ENCODE measurements at places on chromosomes 6 and 20.

DNA sequence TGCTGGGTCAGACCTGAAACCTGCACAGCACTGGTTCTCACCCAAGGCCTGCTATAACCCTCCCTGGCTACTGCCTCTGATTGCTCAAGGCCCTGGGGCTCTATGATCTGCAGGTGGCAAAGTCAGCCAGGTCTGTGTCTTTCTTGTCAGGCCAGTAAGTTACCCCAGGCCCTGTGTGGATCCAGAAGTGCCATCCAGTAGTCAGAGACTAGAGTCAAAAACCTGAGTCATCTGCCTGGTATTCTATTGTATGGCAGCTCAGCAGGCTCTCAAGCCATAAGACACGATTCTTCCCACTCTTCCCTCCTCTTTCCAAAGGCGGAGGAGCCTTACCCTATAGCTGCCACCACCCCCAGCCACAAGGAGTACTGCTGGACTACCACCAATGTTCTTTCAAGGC lies 593.0 kb downstream of the FRK start:
- DNase-seq, result no peak

DNA sequence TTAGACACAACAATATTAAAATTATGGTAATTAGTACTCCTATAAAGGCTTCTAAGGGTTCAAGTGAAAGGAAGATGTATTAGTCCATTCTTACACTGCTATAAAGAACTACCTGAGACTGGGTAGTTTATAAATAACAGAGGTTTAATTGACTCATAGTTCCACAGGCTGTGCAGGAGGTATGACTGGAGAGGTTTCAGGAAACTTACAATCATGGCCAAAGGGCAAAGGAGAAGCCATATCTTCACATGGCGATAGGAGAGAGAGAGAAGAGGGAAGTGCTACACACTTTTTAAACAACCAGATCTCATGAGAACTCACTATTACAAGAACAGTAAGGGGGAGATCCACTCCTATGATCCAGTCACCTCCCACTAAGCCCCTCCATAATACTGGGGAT lies 52.9 kb downstream of the TINAG start:
- DNase-seq, result no peak

DNA sequence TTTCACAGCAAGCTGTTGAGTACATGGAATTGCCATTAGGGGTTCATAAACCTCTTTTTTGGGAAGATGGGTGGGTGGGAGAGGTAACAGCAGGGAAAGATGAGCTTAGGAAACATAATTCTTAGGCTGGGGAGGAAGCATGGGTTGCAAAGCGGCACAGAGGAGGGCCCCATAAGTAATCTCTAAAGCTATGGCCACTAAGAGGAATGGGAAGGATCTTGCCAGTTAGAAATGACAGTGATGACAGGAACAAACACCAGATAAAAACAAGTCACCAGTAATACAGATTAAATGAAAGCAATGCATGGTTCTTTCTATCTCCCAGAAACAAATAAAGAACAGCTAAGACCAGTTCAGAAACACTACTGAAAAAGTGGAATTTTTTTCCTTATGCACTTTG lies 31.0 kb upstream of the PRELID3B start:
- DNase-seq, result no peak

GRCh38 chr6:42966571-42966970 lies 6.0 kb downstream of the GNMT start:
- DNase-seq, result no peak

GRCh38 chr6:116111552-116112528 lies 11.2 kb downstream of the NT5DC1 start:
- no peak for DNase-seq

DNA sequence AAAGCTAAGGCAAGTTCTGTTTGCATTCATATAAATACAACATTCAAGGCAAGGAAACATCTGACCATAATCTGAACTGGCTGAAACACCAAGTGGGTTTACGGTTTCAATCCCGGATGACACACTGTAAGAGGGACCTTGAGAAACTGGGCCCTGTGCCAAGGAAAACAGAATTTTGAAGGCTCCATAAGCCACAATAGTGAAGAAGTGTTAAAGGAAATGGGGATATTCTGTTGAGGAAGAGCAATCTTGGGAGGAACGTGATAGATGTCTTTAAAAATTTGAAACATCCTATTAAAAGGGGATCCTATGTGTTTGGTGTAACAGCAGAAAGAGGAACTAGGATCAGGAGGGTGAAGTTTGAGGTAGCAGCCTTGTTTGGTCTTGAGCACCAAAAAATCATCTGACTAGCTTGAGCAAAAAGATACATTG lies 82.4 kb upstream of the TAB2 start:
- DNase-seq, result peak; percentile 39

GRCh38 chr6:7106752-7107577 lies 796 bp upstream of the RREB1 start:
- DNase-seq, result no peak

Data from fibroblast of skin of left quadriceps (primary cell).